ENCODE measurements at places on chromosomes 2 and 18. TPM values are rescaled to one million over a fixed set of nuclear protein-coding genes. Genes with fewer than 3 reads are reported as not detected.

DNA sequence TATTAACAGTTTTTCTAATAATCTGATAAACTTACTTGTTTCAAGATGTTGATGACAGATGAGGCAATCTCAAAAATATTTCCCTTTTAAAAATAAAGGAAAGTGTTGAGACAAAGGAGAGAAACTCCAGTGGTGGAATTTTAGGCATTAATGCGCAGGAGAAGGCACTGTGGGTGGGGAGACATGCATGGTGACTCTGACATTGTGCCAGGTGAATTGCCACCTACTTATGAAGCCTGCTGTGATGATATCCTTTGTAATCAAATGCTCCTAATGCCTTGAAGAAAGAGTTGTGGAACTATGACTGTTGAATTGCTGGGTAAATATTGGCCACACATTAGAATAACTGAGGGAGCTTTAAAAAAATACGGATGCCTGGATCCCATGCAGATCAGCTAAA, 101.4 kb downstream of the PLA2R1 start:
- no peak for DNase-seq
- H3K4me1 ChIP-seq = no peaks in the 10 kb centered on the region
- H3K36me3 ChIP-seq = no peaks in the 10 kb centered on the region

- no peak for DNase-seq
- no peaks in the 10 kb centered on the region for H3K36me3 ChIP-seq
- H3K27me3 ChIP-seq = no peaks in the 10 kb centered on the region
- H3K4me1 ChIP-seq = no peaks in the 10 kb centered on the region
Observed at GRCh38 chr2:141029428-141030078, 1101.3 kb downstream of the LRP1B start.

Gene PFN4
- 248 TPM for polyA plus RNA-seq

DNA sequence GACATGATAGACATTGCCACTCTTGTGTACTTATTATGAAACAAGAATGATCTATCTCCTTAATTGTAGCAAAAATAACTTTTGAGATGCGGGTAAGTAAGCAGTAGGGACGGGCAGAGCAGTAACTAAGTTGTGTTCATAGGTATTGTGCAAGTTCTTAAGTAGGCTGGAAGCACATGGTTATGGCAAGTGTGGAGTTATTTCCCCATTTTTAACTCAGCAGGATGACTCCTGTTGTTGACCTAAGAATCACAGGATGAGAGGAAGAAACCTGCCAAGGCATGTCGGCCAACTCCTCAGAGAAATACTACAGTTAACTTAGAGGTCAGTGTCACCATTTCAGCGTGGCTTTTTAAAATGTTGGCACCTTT, 51.1 kb upstream of the FN1 start:
- no peak overlapping the region for H3K27ac ChIP-seq
- no peaks in the 10 kb centered on the region for H3K27me3 ChIP-seq
- H3K36me3 ChIP-seq = no peaks in the 10 kb centered on the region
- no peak for DNase-seq

Gene TXNDC9
- 29.2 TPM for polyA plus RNA-seq

GRCh38 chr2:40281021-40281940, 170.6 kb downstream of the SLC8A1 start:
- DNase-seq = peak; percentile 90
- H3K27me3 ChIP-seq = no peaks in the 10 kb centered on the region
- no peak overlapping the region for H3K4me3 ChIP-seq

DNA sequence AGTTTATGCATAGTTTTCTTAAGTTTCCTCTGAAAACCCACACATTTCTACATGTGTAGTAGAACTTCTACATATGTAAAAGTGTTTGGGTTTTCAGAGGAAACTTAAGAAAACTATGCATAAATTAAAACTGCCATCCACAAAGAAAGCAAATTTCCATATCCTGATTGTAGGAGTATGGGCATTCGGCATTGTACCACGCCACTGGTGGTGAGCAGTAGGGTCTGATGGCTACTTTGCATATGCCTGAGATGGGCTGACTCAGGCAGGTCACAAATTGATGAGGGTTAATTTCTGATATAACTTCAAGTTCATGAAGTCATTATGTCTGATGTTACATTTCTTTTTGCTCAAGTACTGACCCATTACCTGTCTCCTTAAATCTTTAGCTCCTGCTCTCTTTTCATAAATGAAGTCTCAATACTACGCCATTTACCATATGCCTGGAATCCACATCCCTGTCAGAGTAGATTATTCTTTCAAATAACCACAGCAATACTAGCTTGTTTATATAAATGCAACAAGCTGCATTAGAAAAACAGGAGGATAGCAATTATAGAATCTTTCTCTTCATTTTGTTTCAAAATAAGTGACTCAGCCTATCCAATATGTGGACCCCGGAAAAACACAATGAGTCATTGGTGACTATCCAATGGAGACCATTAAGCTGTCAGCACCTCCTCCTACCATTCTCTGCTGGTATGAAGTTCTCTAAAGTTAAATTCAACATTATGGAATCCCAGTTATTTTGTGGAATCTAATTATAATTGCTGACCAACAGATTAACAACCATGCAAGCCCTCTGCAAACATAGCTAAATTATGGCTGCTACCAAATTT, 355.2 kb upstream of the UBE2E3 start:
- H3K27me3 ChIP-seq = no peaks in the 10 kb centered on the region
- H3K36me3 ChIP-seq = no peaks in the 10 kb centered on the region
- H3K4me3 ChIP-seq = no peak overlapping the region
- H3K27ac ChIP-seq = no peak overlapping the region
- no peak for DNase-seq

- H3K4me3 ChIP-seq = peak overlapping the region; percentile 24
- no peaks in the 10 kb centered on the region for H3K27me3 ChIP-seq
- H3K4me1 ChIP-seq = no peaks in the 10 kb centered on the region
- no peak for DNase-seq
- H3K36me3 ChIP-seq = no peaks in the 10 kb centered on the region
Observed at GRCh38 chr2:105143467-105144151, 97.9 kb upstream of the GPR45 start.

Gene CRACDL
- polyA plus RNA-seq = 8.4 TPM

Gene MSTN
- 0.76 TPM for polyA plus RNA-seq

DNA sequence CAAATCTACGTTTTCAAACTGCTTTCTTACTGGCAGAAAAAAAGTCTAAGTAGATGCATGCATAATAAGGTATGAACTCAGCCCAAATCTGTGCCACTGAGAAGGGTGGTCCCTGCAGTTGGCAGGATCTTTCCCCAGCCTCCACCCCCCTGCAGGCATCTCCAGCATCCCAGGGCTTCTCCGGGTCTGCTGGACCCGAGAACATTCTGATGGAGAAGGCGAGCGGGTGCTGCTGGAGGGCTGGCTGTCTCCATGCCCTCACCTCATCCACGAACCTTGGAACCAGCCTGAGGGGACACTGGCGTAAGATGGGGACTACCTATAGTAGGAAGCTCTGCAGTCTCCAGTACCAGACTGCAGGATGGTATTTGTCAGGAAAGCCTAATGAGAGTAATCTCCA, 198.9 kb downstream of the HDAC4 start:
- H3K27me3 ChIP-seq = no peaks in the 10 kb centered on the region
- no peak for DNase-seq
- no peaks in the 10 kb centered on the region for H3K36me3 ChIP-seq
- peaks cover 14% of the 10 kb centered on the region for H3K4me1 ChIP-seq

DNA sequence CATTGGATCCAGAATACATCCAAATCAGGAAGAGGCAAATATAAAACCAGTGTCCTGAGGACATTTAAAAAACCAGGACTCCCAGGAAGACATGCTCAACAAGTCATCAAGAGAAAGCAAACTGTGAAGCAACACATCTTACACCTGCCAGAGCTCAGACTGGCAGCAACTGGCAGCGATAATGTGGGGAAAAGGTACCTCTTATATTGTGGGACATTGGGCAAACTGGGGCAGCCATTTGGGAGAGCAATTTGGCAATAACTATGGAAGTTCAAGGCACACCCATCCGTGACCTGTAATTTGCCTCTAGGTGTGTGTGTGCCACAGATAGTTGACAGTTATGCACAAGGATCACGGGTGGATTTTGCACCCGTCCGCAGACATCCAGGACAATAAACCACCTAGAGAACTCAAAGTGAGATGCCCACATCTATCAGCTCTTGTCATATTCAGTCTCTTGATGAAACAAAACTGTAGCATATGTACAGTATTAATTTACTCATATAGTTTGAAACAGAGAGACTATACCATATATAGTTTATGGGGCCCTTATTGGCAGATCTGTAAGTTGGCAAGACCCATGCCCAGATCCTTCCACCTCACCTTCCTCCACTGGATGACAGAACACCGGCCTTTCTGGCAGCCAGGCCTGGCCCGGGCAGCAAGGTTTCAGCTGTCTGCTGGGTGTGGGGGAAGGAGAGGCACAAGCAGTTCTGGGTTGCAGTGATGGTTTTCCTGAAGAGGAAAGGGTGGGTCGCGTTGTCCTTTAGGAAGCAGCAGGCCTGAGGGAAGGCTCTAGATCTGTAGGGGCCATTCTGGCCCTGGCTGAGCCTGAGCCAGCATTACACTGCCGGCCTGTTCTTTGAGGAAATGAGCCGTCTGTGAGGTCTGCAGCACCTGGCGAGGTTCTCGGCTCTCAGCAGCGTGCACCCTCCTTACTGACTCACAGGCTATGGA, 18.8 kb downstream of the HJURP start:
- no peak overlapping the region for H3K27ac ChIP-seq
- H3K27me3 ChIP-seq = no peaks in the 10 kb centered on the region
- no peak overlapping the region for H3K4me3 ChIP-seq
- no peak for DNase-seq
- peaks cover 4% of the 10 kb centered on the region for H3K4me1 ChIP-seq
- no peaks in the 10 kb centered on the region for H3K36me3 ChIP-seq

DNA sequence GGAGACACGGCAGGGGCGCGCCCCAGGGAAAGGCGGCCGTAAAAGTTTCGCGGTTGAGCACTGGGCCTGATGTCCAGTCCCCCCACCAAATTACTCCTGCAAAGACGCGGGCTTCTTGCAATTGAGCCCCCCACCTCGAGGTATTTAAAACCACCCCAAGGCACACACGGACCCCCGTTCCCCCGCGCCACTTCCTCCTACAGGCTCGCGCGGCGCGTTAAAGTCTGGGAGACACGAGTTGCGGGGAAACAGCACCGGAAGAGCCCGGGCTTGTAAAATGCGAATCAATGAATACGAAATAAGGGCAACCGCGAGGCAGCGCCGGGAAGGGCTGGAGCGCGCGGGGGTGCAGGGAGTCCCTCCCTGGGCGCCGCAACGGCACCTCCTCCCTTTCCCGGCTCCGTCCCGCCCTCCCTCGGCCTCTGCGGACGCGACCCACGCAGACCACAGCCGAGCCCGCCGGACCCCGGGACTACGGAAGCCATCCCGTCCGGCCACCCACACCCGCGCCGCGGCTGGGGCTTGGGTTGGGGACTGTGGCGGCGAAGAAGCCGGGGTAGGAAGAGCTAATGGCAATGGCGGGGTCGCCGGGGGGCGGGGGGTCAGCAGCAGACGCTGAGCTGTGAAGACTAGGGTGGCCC, 918 bp upstream of the NETO1 start:
- no peaks in the 10 kb centered on the region for H3K27me3 ChIP-seq
- no peak overlapping the region for H3K27ac ChIP-seq
- peaks cover 10% of the 10 kb centered on the region for H3K4me1 ChIP-seq
- peak overlapping the region; percentile 44 for H3K4me3 ChIP-seq
- DNase-seq = no peak
- no peaks in the 10 kb centered on the region for H3K36me3 ChIP-seq

DNA sequence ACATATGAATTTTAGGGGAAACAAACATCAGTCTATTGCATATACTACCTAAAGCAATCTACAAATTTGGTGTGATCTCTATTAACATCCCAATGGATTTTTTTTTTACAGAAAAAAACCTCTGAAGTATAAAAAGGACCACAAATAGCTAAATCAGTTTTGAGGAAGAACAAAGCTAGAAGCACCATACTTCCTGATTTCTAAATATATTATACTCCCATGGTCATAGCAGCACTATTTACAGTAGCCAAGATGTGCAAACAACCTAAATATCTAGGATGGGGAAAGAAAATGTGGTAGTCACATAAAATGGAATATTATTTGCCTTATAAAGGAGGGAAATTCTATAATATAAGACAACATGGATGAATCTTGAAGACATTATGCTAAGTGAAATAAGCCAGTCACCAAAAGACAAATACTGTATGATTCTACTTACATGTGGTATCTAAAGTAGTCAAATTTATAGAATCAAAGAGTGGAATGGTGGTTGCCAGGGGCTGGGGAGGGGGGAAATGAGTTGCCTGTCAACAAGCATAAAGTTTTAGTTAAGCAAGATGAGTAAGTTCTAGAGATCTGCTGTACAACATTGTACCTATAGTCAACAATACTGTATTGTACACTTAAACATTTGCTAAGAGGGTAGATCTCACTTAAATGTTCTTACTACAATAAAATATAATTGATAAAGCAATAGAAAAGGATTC, 17.6 kb upstream of the CASP8 start:
- DNase-seq = no peak
- no peaks in the 10 kb centered on the region for H3K27me3 ChIP-seq
- H3K27ac ChIP-seq = no peak overlapping the region
- no peaks in the 10 kb centered on the region for H3K36me3 ChIP-seq
- H3K4me1 ChIP-seq = no peaks in the 10 kb centered on the region

- no peaks in the 10 kb centered on the region for H3K36me3 ChIP-seq
- peaks cover 26% of the 10 kb centered on the region for H3K4me1 ChIP-seq
- H3K4me3 ChIP-seq = no peak overlapping the region
Observed at GRCh38 chr18:62784338-62784965, 69.1 kb downstream of the PHLPP1 start.
